ENCODE measurements at places on chromosomes 4 and X. TPM values are rescaled to one million over a fixed set of nuclear protein-coding genes. Genes with fewer than 3 reads are reported as not detected.
A peak's percentile ranks its signal among the peaks of the same experiment; 100 is the strongest.

The GABRG1 gene
- not detected for total RNA-seq

The FRG2 gene
- not detected for total RNA-seq

The NAT8L gene
- 0.34 TPM for total RNA-seq

The CFAP47 gene
- total RNA-seq = not detected

The RASGEF1B gene
- 141 TPM for total RNA-seq

The CCDC158 gene
- not detected for total RNA-seq

The GSX2 gene
- total RNA-seq = 0.58 TPM

DNA sequence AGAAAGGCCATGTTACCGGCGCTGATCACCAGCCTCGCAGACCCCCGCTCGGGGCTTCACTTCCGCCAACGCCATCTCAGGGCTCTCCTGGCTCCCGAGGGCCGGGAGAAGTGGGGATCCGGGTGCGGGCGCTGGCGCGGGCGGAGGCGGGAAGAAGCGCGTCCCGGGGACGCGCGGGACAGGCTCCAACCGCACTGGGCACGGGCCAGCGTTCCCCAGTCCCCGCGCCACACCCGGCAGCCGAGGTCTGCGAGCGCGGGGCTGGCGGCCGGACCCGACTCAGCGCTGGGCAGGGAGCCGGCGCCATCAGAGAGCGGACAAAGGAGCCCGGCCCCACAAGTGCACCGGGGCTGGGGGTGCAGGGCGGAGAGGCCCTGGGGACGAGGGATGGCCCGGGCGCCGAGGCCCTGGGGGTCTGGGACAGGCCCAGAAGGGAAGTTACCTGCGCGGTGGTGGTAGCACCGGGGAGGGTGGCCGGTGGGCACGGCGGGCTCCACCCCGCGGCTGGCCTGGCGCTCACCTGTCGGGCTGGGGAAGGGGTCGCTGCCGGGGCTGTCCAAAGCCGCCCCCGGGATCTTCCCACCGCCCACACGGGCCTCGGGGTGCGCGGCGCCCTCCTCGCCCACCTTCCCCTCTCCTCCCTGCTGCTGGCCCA, 449 bp downstream of the CTPS2 start:
- H3K4me1 ChIP-seq = peaks cover 12% of the 10 kb centered on the region
- H3K27me3 ChIP-seq = no peaks in the 10 kb centered on the region
- peak; percentile 35 for DNase-seq
- peak overlapping the region; percentile 64 for H3K4me3 ChIP-seq
- no peaks in the 10 kb centered on the region for H3K36me3 ChIP-seq
- peak overlapping the region; percentile 57 for H3K27ac ChIP-seq

GRCh38 chrX:327660-328126, 9.1 kb upstream of the GTPBP6 start:
- H3K36me3 ChIP-seq = no peaks in the 10 kb centered on the region
- DNase-seq = no peak
- no peak overlapping the region for H3K4me3 ChIP-seq
- peaks cover 33% of the 10 kb centered on the region for H3K4me1 ChIP-seq

GRCh38 chrX:10028283-10029104, 61.3 kb downstream of the CLDN34 start:
- H3K27me3 ChIP-seq = no peaks in the 10 kb centered on the region
- H3K27ac ChIP-seq = no peak overlapping the region
- peaks cover 11% of the 10 kb centered on the region for H3K4me1 ChIP-seq
- no peak for DNase-seq

DNA sequence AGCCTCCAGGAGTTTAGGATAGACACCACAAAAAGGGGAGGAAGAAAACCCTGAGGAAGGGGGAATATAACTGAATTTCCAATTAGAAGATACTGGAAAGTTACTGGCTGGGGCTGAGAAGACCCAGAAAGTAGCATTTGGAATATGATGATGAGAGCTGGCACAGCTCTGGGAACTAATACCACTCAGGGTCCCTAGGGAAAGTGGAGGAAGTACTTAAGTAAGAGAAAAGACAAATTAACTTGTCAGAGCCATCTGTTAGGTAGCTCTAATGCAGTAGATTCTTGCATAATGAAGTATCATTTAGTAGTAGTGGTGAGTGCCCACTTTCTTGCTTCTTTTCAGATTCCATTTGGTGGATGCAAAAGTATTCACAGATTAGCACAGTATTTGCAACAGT, 90.8 kb upstream of the TSPAN5 start:
- no peaks in the 10 kb centered on the region for H3K4me1 ChIP-seq
- DNase-seq = no peak
- no peaks in the 10 kb centered on the region for H3K27me3 ChIP-seq
- H3K36me3 ChIP-seq = no peaks in the 10 kb centered on the region
- no peak overlapping the region for H3K27ac ChIP-seq

- no peak for DNase-seq
- H3K36me3 ChIP-seq = no peaks in the 10 kb centered on the region
- H3K27ac ChIP-seq = no peak overlapping the region
These were observed 34.9 kb downstream of the GNL3L start for GRCh38 chrX:54564936-54565335.

DNA sequence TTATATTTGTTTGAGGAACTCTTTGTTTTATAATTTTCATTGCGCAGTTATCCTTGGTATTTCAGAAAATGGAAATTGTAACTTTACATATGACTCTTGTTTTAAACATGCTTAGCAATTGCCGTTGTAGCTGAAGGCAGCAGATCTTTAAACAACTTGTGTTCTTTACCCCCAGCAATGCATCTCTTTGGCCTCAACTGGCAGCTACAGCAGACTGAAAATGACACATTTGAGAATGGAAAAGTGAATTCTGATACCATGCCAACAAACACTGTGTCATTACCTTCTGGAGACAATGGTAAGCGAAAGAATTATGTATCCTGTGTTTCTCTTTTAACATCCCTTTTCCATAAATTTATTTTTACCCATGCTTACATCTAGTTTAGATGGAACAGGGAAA, 263.6 kb downstream of the DCTD start:
- no peak overlapping the region for H3K27ac ChIP-seq
- no peaks in the 10 kb centered on the region for H3K4me1 ChIP-seq
- no peaks in the 10 kb centered on the region for H3K36me3 ChIP-seq
- no peaks in the 10 kb centered on the region for H3K27me3 ChIP-seq

DNA sequence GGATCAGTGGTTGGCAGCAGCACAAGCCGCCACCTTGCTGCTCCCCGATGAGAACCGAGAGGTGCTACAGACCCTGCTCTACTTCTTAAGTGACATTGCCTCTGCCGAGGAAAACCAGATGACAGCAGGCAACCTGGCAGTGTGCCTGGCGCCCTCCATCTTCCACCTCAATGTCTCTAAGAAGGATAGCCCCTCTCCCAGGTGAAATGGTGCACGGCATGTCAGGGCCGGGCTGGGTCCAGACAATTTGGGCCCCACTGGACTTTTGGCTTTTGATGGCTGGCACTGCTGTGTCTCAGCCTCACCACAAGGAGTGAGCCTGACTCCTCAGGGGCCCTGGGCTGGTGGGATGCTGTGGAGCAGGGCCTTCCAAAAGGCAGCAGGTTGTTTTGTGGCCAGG, 74.1 kb downstream of the STARD8 start:
- H3K27me3 ChIP-seq = no peaks in the 10 kb centered on the region
- H3K36me3 ChIP-seq = no peaks in the 10 kb centered on the region
- no peak for DNase-seq
- H3K4me3 ChIP-seq = no peak overlapping the region
- H3K4me1 ChIP-seq = no peaks in the 10 kb centered on the region

- DNase-seq = no peak
- peaks cover 2% of the 10 kb centered on the region for H3K36me3 ChIP-seq
- no peaks in the 10 kb centered on the region for H3K4me1 ChIP-seq
- no peak overlapping the region for H3K4me3 ChIP-seq
- no peaks in the 10 kb centered on the region for H3K27me3 ChIP-seq
These were observed 13.5 kb downstream of the EFNB1 start for GRCh38 chrX:68842351-68842750.

GRCh38 chr4:14934704-14935390, 67.4 kb upstream of the CPEB2 start:
- H3K27ac ChIP-seq = no peak overlapping the region
- H3K4me3 ChIP-seq = no peak overlapping the region

GRCh38 chrX:63718010-63718694, 66.9 kb downstream of the ARHGEF9 start:
- H3K4me1 ChIP-seq = no peaks in the 10 kb centered on the region
- H3K36me3 ChIP-seq = peaks cover 13% of the 10 kb centered on the region
- no peaks in the 10 kb centered on the region for H3K27me3 ChIP-seq
- H3K27ac ChIP-seq = no peak overlapping the region
- H3K4me3 ChIP-seq = no peak overlapping the region

DNA sequence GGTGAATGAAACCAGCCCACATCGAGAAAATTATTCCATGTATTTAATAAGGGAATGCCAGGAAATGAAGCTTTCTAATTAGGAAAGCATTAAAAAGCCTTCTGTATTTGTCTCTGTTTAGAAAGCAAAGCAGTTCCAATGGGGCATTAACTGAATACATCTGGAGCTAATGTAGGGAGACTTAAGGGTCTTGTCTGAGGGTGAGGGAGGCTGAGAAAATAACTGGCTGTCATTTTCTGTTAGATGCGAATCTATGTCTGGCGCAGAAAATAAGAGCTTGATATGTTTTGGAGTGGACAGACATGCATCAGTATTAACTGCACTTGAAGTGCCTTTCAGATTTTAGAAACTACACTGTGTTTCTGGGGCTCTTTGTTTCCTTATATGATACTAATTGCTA, 111.3 kb downstream of the KLHL8 start:
- no peaks in the 10 kb centered on the region for H3K27me3 ChIP-seq
- peaks cover 71% of the 10 kb centered on the region for H3K36me3 ChIP-seq
- no peaks in the 10 kb centered on the region for H3K4me1 ChIP-seq

DNA sequence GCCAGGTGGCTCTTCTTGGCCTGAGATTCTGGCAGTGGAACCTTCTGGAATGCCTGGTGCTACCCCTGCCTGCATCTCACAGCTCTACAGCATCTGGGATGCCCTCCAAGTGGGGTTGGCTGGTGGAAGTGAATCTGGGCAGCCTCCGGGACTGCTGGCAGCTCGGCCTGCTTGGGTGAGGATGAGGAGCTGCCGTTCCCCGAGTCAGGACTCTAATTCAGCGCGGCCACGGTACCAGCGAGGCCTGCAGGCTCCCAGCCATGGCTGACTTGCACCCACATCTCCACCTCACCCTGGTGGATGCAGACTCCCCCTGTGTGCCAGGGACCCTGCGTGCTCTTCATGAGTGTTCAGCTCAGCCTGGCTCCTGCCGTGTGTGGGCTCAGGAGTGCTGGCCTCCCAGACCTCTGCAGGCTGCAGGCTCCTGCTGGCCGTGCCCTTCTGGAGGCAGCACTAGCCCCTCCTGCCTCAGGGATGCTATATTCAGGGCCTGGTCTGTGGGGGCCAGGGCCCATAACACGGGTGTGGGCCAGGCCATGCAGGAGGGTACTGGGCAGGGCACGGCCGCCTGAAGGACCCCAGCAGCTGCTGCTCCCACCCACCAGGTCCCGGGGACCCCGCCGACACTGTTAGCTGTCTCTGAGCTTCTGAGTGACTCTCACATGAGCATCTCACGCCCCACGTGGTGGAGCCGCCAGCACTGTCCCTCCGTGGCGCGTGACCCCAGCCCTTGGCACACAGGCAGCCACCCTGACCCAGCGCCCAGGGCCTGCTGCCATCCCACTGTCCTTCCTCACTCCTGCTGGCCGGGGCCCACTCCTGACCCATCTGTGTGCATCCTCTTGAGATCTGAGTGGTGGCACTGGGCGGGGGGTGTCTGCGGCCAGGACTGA, 10.6 kb downstream of the UVSSA start:
- H3K27me3 ChIP-seq = no peaks in the 10 kb centered on the region
- H3K4me3 ChIP-seq = no peak overlapping the region
- no peak overlapping the region for H3K27ac ChIP-seq
- no peaks in the 10 kb centered on the region for H3K36me3 ChIP-seq
- DNase-seq = no peak

DNA sequence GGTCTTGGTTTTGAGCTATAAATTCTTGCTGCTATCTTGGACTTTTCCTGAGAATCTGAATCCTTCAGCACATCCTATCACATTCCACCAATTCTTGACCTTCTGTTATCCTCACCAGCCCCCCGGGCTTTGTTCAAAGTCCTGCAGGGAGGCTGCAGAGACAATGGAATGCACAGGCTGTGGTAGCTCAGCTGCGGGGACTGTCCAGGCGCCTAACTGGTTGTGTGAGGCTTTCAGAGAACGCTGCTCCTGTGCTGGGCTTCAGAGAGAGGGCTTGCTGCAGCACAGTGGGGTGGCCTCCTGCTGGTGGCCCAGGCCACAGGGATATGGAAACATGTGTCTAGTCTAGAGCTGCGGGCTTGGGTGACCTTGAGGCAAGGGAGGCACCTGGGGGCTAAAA, 196.3 kb upstream of the GATB start:
- no peaks in the 10 kb centered on the region for H3K4me1 ChIP-seq
- no peaks in the 10 kb centered on the region for H3K27me3 ChIP-seq
- H3K27ac ChIP-seq = no peak overlapping the region
- no peaks in the 10 kb centered on the region for H3K36me3 ChIP-seq

DNA sequence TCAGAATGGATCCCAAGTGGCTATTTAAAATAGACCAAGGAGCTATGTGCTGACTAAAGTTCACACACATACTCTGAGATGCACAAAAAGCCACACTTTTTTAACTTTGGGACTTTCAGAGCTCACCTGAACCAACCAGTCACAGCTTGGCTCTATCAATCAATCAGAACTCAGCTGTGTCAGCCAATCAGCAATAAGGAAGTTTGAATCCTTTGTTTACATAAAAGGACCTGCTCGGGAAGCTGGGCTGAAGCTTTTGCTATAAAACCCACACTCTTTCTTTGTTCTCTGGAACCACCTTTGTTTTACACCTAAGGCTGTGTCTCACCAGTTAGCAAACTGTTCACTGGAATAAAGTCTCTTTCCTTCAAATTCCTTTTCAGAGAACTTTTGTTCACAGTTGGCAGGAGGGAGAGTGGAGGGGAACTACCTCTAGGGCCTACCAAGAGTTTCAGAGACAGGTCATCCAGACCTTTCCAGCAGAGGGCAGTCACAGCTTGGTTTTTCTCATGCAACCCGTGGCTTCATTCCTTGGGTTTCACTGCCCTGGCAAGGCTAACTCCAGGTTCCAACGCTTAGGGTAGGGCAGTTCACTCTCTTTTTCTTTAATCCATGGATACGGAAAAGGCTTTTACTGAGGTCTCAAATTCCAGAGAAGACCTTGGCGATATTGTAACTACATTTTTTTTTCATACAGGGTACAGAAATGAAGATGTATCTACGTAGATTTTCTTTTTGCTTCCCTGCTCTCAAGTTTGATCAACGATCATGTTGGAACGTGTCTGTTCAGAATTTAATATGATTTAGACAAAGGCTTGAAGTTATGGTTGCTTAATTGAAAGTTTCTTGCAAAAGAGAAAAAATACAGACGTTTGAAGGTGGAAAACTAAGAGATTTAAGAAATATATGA, 80.7 kb downstream of the GPRIN3 start:
- no peak overlapping the region for H3K4me3 ChIP-seq
- H3K36me3 ChIP-seq = no peaks in the 10 kb centered on the region
- no peaks in the 10 kb centered on the region for H3K27me3 ChIP-seq
- H3K27ac ChIP-seq = no peak overlapping the region
- peak; percentile 73 for DNase-seq

- peak within 1 kb of the TSS; percentile 79 for H3K27ac ChIP-seq
- H3K36me3 ChIP-seq = no peaks in the 10 kb centered on the region
- DNase-seq = peak; percentile 89
- H3K4me1 ChIP-seq = peaks cover 19% of the 10 kb centered on the region
These were observed at the start of gene ZNF518B for GRCh38 chr4:10457255-10457801. TSS of gene ZNF518B (minus strand) at chr4:10457426. CDS start at chr4:10446328, 11,098 bp downstream.
